Common myeloid progenitor, CD34-positive (primary cell): ENCODE measurements at places on chromosomes 4 and X.

- DNase-seq: no peak
Measured at GRCh38 chr4:48127231-48127630, 6.8 kb downstream of the TXK start.

DNA sequence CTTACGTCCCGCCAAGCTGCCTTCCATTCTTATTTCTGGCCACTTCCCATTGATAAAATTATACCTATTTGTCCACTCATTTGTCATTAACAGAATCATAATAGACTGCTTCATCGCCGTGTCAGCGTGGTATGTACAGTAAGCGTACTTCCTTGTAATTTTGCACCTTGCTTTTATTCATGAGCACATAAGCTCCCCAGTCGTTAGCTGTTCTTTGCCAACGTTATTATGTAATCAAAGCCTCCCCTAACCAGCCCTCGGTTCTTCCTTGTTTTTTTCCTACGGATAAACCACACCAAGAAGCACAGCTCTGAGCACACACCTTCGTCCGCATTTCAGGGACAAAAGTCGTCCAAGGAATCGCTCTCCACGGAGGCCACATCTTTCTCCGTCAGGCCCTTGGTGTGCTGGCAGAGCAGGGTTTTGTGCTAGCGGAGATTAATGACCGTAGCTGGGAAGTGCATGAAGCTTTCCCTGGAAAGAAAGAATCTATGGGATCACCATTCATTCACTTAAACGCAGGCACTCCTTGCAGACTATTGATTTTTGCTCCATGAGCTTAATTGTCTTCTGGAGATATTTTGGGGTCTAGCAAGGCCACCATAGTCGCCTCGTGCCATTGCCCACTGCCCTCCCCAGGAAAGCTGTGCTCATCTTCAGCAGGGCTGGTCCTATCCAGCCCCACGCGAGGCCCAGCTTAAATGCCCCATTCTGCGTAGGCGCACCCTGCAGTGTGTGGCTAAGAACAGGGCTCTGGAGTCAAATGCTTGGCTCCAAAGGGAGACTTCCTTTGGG is 200.9 kb upstream of the PSAPL1 start:
- DNase-seq: no peak

- no peak for DNase-seq
Measured at GRCh38 chr4:87738483-87738882, 60.9 kb upstream of the IBSP start.

GRCh38 chrX:132258509-132258908 is 39.3 kb upstream of the RAP2C start:
- no peak for DNase-seq

DNA sequence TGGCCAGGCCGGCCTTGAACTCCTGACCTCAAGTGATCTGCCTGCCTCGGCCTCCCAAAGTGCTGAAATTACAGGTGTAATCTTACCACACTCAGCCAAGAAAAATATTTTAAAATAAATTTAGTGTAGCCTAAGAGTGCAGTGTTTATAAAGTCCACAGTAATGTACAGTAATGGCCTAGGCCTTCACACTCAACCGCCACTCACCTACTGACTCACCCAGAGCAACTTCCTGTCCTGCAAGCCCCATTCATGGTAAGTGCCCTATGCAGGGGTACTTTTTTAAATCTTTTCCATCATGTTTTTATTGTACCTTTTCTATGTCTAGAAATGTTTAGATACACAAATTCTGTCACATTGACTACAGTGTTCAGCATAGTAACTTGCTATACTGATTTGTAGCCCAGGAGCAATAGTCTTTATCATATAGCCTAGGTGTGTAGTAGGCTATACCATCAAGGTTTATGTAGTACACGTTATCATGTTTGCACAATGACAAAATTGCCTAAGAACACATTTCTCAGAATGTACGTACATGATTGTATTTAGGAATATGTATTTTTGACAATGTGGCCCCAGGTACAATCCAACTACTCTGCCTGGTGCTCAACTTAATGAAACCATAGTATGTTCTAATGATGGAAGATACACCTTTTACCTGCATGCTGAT is 455.2 kb downstream of the PCDH7 start:
- DNase-seq: no peak

GRCh38 chr4:186021461-186022167 is 47.3 kb upstream of the TLR3 start:
- peak; percentile 29 for DNase-seq

- no peak for DNase-seq
Measured at GRCh38 chr4:12881945-12882584, 602.1 kb downstream of the RAB28 start.

DNA sequence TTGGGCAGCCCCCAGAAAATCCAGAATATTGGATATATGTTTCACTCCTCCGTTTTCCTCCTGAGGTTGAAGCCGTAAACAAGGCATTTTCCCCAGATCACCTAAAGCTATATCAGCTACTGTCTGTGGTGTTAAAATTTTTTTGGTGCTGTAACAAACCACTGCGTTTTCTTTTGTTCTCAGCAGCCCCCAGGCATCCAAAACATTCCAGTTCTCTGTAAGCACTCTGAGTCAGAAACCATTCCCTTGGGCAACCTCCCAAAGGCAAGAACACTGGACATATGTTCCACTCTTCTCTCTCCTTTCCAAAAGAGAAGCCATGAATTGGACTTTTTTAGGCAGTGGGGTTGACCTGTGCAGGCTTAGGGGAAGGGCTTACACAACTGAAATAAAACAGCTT is 310.9 kb downstream of the MID1IP1 start:
- DNase-seq: no peak

GRCh38 chr4:53813998-53814397 is 222.7 kb upstream of the LNX1 start:
- DNase-seq: no peak

DNA sequence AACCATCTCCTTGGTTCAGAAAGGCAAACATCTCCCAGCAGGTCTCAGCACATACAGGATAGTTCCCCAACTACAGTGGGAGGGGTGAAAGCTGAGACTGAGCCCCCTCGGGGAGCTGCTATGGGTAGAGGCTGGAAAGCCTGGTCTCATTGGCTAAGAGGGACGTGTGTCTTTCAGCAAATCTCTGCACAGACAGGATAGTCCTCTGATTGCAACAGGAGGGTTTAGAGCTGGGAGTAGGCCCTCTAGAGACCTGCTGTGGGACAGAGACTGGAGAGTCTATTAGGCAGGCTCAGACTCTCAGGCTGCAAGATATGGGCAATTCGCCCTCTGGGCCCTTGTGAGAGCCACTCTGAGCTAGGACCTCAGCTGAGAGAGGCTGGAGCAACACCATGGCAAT is 271.6 kb upstream of the GALNT7 start:
- DNase-seq: no peak

GRCh38 chr4:88969271-88969670 is 87.7 kb downstream of the FAM13A start:
- no peak for DNase-seq

- no peak for DNase-seq
Measured at GRCh38 chr4:139596034-139596683, 40.1 kb upstream of the SETD7 start.

DNA sequence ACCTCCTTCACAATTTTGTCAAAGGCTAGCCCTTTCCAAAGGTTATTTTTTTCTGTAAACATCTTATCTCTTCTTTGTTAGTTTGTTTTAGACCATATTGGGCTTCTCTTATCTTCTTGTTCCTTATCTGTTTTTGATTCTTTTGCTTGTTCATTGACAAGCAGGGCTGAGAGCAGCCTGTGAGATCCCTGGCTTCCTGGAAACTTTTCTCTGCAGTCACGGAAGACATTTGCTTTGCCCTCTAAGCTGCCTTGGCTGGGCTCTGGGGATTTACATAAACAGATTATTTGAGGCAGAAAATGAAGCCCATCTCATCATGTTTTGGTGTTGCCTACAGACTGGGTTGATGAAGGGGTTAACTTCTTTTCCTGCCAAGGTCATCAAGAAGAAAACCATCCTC is 157.4 kb upstream of the AMOT start:
- no peak for DNase-seq

DNA sequence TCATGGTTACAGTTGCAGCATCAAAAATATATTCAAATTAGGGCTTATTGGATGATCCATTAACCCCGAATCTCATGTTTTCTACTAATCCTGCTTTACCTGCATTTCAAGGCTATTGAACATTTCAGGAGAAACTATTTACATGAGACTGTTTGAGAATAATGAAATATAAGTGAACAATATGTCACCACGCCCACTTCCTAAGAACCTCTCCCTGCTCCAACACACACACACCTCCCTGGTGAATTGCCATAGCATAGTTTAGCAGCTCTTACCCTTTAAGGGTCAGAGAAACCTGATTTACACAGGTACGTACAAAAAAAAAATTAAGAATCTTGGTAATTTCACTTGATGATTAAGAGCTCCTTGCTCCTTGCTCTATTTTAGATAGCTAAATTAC is 113.4 kb downstream of the ANXA5 start:
- DNase-seq: no peak
